ENCODE measurements at places on chromosomes 16 and 17.

- no peak for DNase-seq
These were observed at the start of gene MYH3 for GRCh38 chr17:10657148-10657547. MYH3 (minus strand) TSS chr17:10657309; CDS start chr17:10655064, 2,245 bp downstream.

GRCh38 chr17:8629371-8630226 is 926 bp downstream of the MYH10 start:
- DNase-seq, result peak; percentile 18

GRCh38 chr16:13519871-13520270 is 400.1 kb upstream of the ERCC4 start:
- no peak for DNase-seq

- DNase-seq, result no peak
These were observed 210.6 kb downstream of the HAPSTR1 start for GRCh38 chr16:9302072-9302471.

DNA sequence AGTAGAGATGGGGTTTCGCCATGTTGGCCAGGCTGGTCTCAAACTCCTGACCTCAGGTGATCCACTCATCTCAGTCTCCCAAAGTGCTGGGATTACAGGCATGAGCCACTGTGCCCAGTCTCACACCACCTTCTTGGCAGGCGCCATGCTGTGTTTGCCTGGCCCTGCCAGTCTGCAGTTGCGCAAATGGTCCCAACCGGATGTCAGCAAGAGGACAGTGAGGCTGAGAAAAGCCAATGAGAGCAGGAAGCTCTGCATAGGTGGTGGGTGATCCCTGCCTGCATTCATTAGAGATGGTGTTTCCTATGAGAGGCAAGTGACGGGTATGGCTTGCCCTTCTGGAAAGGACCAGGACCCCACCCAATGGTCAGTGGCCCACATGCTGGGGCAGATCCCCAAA is 59.3 kb downstream of the PECAM1 start:
- DNase-seq, result no peak

DNA sequence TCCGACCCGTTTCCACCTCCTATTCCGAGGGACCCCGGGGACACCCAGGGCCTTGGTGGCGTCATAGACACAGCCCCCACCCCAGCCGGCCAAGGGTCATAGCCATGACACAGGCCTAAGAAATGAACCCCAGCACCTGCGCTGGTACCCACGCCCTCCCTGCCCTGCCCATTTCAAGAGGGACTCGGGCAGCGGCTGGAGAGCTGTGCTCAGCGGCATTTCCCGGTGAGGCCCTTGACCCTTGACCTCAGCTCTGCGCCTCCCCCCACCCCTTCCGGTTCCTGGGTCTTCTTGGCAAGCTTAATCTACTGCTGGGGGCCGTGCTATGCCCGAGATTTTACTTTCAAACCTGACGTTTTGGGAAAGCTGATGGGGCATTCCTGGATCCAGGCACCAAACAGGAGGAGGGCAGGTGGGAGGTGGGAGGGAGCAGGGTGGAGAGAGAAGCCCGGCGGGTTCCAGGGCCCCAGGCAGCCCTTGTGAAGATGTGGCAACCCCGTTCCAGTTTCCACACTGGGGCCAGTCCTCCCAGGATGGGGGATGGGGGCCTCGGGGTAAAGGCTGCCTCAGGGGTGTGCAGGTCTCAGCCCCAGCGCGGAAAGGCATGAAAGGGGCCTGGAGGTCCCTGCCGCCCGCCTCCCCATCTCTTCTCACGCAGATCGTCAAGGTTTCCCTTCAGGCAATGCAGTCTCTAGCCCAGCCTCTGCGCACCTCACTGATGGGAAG is at the start of gene SLC22A31:
TSS of gene SLC22A31 (minus strand) at position 414 of the 726 bp plus-strand sequence. CDS start at position 378, 36 bp downstream.
- DNase-seq, result no peak

GRCh38 chr16:17294856-17295255 is 175.9 kb downstream of the XYLT1 start:
- DNase-seq, result no peak
